ENCODE measurements at places on chromosomes 11 and 22.

GRCh38 chr11:128796270-128796669, 70.8 kb downstream of the KCNJ1 start:
- ATAC-seq = peak; percentile 93

- no peak for ATAC-seq
Measured at GRCh38 chr22:43968614-43969013, 13.4 kb downstream of the SAMM50 start.

GRCh38 chr11:43758927-43759326, 78.4 kb downstream of the HSD17B12 start:
- ATAC-seq = no peak

GRCh38 chr11:132177106-132177505, 806.7 kb downstream of the NTM start:
- no peak for ATAC-seq

DNA sequence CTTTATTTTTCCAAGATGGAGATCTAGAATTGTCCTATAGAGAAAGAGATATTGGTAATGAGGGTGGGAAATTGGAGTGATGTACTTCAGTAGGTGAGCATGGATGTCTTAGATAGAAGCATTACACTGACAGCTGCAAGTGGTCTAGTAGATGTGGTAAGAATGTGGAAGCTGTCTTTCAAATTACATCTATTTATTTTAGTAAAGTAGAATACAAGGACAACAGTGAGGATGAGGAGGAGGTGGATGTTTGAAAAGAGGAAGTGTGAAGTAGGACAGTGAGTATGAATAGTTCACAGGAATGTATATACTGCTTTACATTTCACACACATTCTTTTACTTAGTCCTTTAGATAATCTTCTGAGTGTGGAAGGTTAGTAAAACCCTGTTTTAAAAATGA, 64.2 kb downstream of the HIPK3 start:
- ATAC-seq = no peak
